ENCODE measurements at places on chromosomes 4 and X. TPM values are rescaled to one million over a fixed set of nuclear protein-coding genes. Genes with fewer than 3 reads are reported as not detected.

Gene HMGN5
- 0.84 TPM for total RNA-seq

Gene ADH1B
- total RNA-seq: not detected

Gene OPHN1
- 0.15 TPM for total RNA-seq

Gene PITX2
- total RNA-seq: not detected

Gene SERTM2
- total RNA-seq: not detected

Gene UGT8
- total RNA-seq: not detected

Gene FGF13
- not detected for total RNA-seq

Gene STK32B
- total RNA-seq: not detected

Gene DCAF8L2
- not detected for total RNA-seq

Measured in CD4-positive, CD25-positive, alpha-beta regulatory T cell (primary cell).